Ammon's horn (tissue), 1 donor: ENCODE measurements at places on chromosomes 11 and 22.

DNA sequence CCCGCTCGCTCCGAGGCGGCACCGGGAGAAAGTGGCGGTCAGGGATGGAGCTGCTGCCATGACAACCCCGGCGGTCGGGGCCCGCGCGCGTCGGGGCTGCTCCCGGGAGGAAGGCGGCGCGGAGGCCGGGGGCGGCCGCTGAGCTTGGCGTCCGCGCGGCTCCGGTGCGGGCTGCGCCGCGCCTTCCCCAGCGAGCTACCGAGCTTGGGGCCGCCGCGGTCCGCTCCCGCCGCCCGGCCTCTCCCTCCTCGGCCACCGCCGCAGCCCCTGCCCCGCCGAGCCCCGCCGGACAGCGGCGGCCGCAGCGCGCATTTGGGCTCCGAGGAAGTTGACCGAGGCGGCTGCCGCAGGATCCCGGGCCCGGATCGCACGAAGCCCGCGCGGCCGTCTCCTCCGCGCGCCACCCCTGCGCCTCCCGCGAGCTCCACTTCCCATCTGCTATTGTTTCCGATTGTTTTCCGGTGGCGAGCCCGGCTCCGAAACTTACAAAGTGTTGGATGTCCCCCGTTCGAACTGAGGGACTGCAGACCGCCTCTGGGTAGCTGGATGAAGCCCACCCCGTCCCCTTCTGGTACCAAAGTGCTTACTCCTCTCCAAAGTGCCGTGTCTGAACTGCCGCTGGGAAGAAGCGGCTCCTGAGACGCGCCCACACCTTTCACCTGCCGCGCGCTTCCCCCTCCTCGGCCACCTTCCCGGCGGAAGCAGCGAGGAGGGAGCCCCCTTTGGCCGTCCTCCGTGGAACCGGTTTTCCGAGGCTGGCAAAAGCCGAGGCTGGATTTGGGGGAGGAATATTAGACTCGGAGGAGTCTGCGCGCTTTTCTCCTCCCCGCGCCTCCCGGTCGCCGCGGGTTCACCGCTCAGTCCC lies 540.3 kb downstream of the NTM start:
- peak; percentile 13 for DNase-seq

- DNase-seq = no peak
These were observed 18.0 kb upstream of the POLA2 start for GRCh38 chr11:65243797-65244196.

- DNase-seq = no peak
These were observed at the start of gene CPT1B for GRCh38 chr22:50577987-50578775. TSS of gene CPT1B (minus strand) at chr22:50578427. CDS start at chr22:50577915, 512 bp downstream.

DNA sequence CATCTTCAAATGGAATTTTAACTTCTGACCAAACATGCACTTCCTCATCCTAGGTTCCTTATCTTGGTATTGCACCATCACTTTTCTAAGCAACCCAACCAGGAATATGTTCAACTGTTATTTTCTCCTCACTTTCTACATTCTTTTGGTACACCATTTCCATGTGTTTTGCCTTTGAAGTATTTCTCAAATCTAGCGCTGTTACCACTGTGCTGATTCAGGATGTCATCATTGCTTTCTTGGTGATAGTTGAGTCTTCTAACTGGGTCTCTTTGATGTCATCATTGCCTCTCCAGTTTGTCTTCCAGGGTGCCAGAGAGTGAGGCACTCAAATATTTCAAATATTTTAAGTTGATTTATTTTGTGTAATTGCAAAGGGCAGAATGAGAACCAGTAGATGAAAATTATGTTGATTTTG lies 47.5 kb downstream of the HORMAD2 start:
- DNase-seq = no peak

DNA sequence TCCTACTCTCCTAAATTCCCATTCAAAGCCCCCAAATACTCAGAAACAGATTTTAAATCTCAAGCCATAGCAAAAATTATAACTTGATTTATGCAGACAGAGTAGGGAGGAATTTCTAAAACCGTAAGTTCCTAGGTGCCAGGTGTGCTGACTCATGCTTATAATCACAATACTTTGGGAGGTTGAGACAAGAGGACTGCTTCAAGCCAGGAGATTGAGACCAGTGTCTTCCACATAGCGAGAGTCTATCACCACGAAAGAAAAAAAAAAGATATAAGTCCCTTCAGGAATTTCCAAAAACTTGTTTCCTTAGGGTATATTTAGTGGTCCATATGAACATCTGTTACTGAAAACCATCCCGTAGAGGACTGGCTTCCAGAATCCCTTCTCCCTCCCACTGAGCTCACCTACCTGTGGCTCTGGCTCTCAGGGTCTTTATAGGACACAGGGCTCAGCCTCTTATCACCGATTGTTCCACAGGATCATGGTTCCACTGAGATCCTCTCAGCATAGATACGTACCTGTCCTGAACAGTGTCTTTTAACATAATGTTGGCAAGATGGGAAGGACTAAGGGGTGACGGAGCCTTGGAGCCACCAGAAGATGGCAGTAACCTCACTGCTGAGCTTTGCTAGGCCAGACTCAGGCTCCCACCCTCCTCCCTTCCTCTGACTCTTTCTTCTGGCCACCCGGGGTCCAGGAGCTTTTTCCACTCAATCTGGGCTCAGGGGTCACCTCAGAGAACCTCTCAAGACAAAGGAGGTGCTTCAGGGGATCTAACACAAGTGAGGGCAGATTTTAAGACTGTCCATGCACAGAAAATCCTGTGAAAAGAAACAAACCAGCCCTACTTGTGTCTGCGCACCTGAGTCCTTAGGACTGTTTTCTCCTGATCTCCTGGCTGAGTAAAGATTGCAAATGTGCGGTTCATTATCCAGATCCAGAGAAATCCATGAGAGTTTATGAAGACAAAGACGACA lies 117.5 kb upstream of the TOP3B start:
- DNase-seq = no peak
